ENCODE measurements at places on chromosomes 16 and 17.

DNA sequence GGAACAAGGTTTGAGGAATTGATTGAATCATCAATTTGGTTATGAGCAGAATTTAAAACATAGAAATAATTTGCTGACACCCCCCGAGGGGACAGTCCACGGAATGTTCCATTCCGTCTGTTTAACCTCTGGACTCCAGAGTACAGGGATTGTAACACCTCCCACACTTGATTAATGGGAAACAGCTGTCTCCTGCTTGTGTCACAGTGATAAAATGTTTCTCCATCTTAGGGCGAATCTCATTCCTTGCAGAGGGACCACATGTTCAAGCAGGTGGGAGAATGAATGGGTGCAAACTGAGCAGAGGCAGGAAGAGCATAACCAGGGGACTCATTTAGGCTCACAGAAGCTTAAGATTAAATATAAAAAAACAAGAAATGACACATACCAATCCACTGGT is 249.5 kb upstream of the RBFOX1 start:
- DNase-seq: no peak

- no peak for DNase-seq
Measured at GRCh38 chr17:68184816-68185436, 62.9 kb upstream of the AMZ2 start.

DNA sequence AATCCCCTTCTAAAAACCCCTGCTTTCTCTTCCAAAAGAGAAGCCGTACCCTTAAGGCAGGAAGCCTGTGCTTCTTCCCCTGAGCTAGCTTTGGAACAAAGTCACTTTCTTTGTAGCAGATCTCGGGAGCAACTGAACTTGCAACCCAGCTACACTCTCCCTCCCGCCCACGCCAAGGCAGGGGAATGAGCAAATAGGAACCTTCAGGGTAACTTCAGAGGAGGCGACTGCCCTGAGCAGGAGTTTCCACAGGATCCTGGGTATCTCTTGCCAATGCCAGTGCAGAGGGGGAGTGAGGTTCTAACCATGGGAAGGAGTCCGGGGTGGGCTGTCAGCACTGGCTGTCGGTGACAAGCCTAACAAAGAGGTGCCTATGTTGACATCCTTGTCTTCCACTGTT is 5.9 kb upstream of the PIRT start:
- DNase-seq: no peak

DNA sequence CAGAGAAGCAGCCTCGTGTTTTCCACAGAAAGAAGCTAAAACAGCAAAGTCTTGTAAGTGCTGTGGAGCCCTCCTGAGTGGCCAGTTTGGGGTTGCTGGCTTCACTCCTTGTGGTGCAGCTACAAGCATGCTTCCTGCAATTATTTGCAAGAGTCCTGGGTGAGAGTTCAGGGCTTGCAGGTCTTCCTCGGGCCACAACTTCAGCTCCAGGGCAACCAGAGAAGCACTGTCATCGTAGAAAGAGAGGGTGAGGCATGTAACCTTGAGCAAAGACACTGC is 37.9 kb downstream of the SHISA6 start:
- DNase-seq: no peak

GRCh38 chr17:17297217-17297616 is 6.0 kb upstream of the NT5M start:
- DNase-seq: no peak

- no peak for DNase-seq
Measured at GRCh38 chr17:77210331-77210730, 69.6 kb downstream of the SEC14L1 start.

- DNase-seq: no peak
Measured at GRCh38 chr16:67805718-67806427, 487 bp downstream of the RANBP10 start.

GRCh38 chr17:29045026-29045425 is 2.1 kb downstream of the PIPOX start:
- no peak for DNase-seq

DNA sequence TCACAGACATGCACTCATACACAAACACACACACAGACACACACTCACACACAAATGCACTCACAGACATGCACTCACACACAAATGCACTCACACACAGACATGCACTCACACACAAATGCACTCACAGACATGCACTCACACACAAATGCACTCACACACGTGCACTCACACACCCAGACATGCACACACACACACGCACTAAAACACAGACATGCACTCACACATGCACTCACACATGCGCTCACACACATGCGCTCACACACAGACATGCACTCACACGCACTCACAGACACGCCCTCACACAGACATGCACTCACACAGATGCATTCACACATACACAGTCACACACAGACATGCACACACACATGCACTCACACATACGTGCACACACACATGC is 2.7 kb upstream of the ZNF469 start:
- DNase-seq: no peak

DNA sequence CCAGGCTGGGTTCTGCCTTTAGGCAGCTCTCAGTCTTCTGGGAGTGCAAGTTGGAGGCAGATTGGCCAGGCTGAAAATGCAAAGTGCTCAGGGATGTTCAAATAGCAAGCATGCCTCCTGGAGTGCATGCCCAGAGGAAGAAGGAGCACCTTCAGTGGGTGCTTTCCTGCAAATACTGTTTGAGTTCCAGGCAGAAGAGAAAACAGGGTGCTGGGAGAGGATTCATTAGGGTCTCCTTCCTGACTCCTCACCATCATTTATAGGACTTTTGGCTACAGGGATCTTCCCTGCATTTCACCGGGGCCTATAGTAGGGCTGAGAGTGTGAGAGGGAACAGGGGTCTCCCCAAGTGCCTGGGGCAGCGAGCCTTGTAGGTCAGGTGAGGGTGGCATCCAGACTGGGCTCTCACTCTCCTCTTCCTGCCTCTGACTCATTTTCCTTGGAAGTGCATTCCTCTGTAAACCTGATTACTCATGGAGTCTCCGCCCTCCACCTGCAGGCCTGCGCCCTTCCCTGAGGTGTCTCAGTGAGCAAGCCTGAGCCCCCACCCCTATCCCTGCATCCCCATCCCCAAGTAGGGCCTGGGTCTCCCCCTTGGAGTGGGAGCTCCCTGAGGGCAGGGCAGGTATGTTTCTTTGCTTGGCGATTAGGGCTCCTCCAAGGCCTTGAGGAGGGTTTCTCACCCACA is 17.1 kb upstream of the TNS4 start:
- DNase-seq: no peak

GRCh38 chr17:63984651-63985386 is 12.1 kb upstream of the SCN4A start:
- peak; percentile 73 for DNase-seq

DNA sequence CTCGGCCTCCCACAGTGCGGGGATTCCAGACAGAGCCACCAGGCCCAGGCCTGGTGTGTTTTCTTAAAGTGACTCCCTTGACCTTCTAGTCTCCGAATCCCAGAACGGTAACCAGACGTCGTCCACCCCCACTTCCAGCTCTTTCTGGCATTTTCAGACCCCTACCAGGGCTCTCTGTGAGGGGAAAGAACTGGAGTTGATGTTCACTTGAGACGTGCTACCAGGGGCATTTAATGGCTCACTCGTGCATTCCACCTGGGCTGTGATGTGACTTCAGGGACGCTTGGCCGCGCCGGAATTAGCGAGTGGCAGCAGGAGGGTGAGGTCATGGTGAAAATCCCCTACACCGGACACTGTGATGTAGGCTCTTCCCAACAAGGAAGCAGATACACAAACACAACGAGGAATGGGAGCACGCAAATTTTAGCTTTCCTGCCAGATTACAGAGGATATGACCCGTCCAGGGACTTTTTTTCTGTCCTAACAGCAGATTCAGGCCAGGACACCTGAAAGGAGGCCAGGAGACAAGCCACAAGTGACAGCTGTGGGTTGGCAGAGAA is 1.1 kb upstream of the GNA13 start:
- DNase-seq: no peak

- no peak for DNase-seq
Measured at GRCh38 chr17:77503916-77504651, 363.3 kb downstream of the SEC14L1 start.

DNA sequence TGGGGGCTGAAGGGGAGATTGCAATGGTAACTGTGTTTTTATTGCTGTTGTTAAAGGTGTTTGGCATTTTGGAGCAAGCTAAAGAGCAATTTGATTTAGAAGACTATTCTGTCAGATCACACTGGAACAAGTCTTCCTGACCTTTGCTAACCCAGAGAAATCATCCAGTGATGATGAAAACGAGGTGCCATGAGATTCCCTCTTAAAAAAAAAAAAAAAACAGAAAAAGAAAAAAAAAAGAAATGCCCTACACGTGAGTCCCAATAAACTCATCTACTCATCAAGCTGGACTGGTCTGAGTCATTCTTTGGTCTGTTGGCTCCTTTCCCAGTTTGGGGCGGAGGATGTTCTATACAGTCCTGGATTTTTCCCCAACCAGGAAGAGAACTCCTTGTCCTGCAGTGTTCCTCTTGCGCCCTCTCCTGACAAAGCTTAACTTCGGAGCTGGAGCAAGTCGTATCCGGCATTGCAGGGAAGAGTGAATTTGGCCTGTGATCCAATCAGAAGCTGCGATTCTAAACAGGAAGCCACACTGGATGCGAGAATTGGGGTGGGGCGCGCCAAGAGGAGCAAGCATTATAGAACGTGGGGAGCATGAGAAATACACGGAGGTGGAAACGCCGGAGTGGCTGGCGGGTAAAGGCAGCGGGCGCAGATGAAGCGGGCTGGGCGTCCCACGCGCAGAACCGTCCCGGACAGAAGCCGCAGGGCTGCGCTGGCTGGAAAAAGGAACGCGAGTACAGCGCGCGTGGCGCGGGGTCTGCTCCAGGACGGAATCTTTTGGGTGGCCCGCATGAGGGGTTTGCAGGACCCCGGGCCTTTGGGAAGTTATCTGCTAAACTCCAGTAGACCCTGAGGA is 22.4 kb upstream of the CRYM start:
- peak; percentile 99 for DNase-seq

GRCh38 chr17:32445074-32445415 is 735 bp downstream of the PSMD11 start:
- DNase-seq: peak; percentile 22

GRCh38 chr17:29504711-29505110 is 62.1 kb downstream of the ABHD15 start:
- DNase-seq: no peak

- no peak for DNase-seq
Measured at GRCh38 chr16:68202091-68202519, 33.8 kb downstream of the ESRP2 start.

DNA sequence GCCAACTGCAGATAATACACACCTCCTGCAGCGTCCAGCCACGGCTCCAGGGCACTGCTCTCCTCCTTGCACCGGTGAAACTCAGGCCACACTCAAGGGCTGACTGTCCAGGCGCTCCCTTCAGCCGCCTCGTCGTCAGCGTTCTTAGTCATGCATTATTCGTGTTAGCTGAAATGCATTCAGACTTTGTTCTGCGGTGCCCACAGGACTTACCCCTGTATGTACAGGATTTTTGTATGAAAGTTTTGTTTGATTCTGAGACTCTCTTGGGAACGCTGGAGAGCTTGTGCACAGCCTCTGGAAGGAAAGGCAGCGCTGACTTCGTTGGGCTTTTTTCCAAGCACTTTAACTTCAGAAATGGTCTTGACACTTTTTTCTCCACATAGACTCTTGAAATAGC is 22.1 kb downstream of the CIBAR2 start:
- no peak for DNase-seq

DNA sequence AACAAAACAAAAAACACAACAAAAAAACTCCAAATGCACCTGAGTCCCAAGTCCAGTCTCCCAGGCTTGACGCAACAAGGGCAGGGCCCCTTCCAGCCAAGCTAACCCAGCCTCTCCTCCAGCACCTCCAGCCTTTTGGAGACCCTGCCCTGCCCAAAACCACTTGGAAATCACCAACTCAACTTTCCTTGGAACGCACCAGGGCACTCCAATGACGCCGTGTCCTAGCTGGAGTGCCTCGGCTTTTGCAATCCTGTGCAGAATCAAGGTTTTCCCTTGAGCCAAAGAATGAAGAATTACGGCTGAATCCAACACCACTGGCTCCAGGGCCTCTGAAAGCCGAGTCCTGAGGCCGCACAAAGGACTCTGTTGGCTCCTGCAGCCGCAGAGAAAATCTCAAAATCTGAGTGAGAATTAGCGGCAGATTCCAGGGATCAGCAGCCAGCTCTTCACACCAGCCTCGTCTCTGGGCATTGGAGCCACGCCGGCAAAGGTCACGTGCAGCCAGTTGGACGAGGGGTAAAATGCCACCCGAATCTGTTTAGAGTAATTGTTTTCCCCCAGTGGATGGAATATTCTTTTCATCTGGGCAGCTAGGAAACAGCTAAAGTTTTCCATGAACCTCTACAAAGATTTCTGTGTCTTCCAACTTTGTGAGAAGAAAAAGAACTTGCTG is 9.7 kb upstream of the BAIAP2 start:
- DNase-seq: no peak

DNA sequence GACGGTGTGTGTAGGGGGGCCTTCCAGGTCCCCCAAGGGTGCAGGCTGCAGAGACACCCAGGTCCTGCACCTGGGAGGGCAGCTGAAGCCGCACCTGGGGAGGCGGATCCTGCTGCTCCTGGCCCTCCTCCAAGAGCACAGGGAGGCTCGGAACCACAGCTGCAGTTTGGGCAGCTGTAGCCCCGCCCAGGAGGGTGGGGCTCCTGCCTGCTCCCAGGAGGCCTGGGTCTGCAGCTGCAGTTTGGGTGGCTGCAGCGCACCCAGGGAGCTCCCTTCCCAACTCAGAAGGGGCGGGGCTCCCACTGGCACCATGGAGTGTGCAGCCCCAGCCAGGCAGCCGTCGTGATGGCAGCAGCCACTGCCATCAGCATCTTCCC is 69.4 kb upstream of the NKD1 start:
- no peak for DNase-seq

DNA sequence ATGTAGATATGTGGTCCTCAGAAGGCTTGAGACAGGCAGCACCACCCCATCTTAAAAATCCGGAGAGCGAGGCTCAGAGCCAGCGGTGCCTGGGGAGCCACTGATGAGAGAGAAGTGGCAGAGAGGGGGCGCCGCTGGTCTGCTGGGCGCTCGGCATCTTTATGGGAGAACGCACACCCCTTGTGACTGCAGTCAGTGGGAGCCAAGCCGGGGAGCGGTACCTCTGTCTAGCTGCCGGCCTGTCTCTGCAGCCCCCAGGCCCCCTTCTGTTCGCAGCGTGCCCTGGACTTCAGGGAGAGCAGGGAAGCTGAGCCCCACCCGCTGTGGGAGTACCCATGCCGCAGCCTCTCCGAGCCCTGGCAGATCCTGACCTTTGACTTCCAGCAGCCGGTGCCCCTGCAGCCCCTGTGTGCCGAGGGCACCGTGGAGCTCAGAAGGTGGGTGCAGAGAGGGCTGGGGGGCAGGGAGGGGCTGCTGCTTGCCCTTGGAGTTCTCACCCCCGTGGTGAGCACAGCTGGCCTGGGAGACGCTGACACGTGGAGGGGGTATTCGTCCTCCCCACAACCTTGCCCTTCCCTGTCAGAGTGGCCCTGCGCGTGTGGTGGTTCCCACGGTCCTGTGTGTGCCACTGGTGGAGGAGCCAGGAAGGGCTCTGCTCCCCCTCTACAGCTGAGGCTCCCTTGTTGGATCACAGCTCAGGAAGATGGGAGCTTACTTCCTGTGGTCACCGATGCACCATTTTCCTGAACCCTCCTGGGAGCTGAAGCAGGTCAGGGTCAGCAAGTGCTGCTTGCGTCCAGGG is 44.8 kb downstream of the PRMT7 start:
- peak; percentile 77 for DNase-seq

- no peak for DNase-seq
Measured at GRCh38 chr16:9260666-9261065, 169.2 kb downstream of the HAPSTR1 start.

GRCh38 chr16:49058382-49058781 is 223.3 kb downstream of the CBLN1 start:
- DNase-seq: no peak

GRCh38 chr16:80122115-80122514 is 418.7 kb upstream of the DYNLRB2 start:
- DNase-seq: no peak

- no peak for DNase-seq
Measured at GRCh38 chr17:29154516-29155226, 25.5 kb downstream of the MYO18A start.

Data from MV-4-11 (cell line).